ENCODE measurements at places on chromosomes 1 and 21. TPM values are rescaled to one million over a fixed set of nuclear protein-coding genes. Genes with fewer than 3 reads are reported as not detected.

DNA sequence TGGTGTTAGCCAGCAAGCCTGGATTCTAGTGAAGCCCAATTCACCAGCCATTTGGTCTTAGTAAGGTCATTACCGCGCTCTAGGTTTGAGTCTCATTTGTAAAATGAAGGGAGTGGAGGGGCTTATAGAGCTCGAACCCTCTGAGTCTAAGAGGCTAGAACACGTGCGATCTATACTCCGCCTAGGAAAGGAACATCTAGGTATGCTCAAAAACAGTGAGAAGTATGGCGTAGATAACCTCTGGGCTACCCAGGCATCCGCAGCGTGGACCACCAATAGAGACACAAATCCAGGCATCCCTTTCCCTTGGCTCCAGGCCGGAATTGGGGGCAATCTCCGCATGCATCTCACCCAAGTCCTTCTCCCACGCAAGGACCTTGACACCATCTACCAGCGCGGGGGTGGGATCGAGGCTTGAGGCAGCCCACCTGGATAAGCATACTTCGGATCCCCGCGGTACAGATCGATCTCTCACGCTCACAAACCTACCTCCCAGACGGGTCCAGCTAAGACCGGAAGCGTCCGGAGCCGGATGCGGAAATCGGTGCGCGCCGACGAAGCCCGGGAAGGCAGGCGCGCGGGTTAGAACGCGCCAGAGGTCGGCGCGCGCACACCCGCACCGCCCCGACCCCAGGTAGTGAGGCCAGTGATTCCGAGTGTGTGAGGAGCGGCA is at the start of gene METTL25B:
TSS of gene METTL25B (plus strand) at position 544 of the 673 bp plus-strand sequence. CDS start 636 bp downstream, outside the sequence.
- peak; percentile 84 for ATAC-seq

DNA sequence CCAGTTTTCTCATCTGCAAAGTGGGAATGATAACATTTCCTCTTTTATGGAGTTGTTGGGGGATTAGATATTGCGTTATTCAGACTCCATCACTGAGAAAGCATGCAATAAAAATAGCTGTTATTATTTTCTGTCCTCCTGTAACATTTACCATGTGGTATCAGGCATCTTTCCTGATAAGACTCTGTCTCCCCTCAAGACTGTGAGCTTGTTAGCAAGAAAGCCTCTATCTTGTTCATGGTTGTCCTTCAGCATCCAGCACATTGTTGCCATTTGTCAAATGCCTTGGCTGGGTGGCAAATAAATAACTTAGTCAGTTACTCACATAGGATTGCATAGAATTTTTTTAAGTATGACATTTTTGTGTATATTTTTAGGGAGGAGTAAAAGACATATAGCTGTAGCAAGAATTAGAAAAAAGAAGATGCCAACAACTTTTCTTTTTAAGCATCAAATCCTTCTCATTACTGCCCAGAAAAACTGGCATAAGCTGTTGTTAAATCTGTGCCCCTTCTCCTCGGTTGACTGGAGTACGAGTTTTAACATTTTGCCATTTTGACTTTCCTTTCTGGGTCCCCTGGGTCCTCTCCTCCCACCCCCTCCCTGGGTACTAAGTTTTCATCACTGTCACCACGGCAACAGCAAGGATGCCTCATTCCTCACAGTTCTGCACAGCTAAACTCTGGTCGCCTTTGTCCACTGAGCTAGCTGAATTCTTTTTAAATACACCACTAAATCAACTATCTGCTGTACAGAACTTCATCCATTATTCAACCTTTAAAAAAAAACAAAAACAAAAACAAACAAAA is 1.0 kb upstream of the JAM2 start:
- ATAC-seq: no peak

DNA sequence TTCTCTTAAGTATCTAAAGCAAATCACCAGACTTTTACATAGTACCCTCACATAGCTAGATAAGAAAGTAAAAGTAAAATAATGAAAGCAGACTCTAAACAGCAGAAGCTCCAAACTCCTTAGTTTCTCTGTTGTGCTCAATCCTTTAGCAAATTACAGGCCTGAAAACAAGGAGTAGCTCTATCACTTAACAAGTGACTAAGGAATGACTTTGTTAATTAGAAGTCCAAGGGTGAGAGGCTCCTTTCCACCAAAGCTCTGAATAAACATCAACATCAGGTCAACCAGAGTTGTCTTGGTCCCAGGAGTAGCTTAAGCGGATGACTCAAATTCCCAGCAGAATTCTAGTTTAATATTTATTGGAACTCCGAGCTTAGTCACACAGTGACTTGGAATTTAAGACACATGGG is 5.9 kb downstream of the NRIP1 start:
- ATAC-seq: no peak

DNA sequence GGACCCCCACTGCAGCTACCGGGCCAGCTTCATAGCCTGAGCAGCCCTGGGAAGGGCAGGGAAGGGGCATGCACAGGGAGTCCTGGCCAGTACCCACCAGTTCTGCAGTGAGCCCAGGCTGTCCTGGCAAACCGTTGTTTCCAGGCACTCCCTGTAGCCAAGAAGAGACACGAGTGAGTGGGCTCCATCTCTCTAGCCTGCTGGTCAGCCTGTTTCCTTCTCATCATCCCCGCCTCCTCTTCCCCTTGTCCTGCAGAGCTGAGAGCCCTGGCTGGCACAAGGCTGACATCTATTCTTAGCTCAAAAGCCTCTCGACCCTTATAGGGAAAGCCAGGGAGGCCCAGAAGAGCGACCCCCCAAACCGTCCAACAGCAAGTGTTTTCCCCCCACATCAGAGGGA is 28.7 kb downstream of the COL16A1 start:
- no peak for ATAC-seq

GRCh38 chr1:31731049-31731565 is 27.3 kb upstream of the COL16A1 start:
- no peak for ATAC-seq

The SLC5A9 gene
- not detected for total RNA-seq

The CBR3 gene
- 20.9 TPM for total RNA-seq

The LCE6A gene
- not detected for total RNA-seq
